ENCODE measurements at places on chromosomes 2 and 18. TPM values are rescaled to one million over a fixed set of nuclear protein-coding genes. Genes with fewer than 3 reads are reported as not detected.

GRCh38 chr2:127517465-127517864 is 8.8 kb downstream of the IWS1 start:
- no peak for DNase-seq

The FTCDNL1 gene
- total RNA-seq: 4.5 TPM

The L3MBTL4 gene
- total RNA-seq: 8.2 TPM

- DNase-seq: no peak
Observed at GRCh38 chr2:145723872-145724271, 1204.0 kb upstream of the ZEB2 start.

The SERPINB11 gene
- not detected for total RNA-seq

DNA sequence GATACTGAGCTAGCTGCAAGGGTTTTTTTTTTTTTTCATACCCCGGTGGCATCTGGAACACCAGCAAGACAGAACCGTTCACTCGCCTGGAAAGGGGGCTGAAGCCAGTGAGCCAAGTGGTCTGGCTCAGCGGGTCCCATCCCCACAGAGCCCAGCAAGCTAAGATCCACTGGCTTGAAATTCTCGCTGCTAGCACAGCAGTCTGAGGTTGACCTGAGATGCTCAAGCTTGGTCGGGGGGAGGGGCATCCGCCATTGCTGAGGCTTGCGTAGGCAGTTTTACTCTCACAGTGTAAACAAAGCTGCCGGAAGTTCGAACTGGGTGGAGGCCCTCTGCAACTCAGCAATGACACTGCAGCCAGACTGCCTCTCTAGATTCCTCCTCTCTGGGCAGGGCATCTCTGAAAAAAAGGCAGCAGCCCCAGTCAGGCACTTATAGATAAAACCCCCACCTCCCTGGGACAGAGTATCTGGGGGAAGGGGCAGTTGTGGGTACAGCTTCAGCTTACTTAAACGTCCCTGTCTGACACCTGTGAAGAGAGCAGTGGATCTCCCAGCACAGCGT is 5.1 kb upstream of the MIB1 start:
- DNase-seq: no peak

The RGPD3 gene
- total RNA-seq: 0.47 TPM

The CYRIA gene
- 12.2 TPM for total RNA-seq

- DNase-seq: no peak
Observed at GRCh38 chr18:9058406-9058805, 44.1 kb upstream of the NDUFV2 start.

- DNase-seq: no peak
Observed at GRCh38 chr2:101842471-101842870, 145.0 kb downstream of the MAP4K4 start.

All from omental fat pad (tissue), 4 donors.